8988T (cell line): ENCODE measurements at places on chromosomes 11 and 22.

DNA sequence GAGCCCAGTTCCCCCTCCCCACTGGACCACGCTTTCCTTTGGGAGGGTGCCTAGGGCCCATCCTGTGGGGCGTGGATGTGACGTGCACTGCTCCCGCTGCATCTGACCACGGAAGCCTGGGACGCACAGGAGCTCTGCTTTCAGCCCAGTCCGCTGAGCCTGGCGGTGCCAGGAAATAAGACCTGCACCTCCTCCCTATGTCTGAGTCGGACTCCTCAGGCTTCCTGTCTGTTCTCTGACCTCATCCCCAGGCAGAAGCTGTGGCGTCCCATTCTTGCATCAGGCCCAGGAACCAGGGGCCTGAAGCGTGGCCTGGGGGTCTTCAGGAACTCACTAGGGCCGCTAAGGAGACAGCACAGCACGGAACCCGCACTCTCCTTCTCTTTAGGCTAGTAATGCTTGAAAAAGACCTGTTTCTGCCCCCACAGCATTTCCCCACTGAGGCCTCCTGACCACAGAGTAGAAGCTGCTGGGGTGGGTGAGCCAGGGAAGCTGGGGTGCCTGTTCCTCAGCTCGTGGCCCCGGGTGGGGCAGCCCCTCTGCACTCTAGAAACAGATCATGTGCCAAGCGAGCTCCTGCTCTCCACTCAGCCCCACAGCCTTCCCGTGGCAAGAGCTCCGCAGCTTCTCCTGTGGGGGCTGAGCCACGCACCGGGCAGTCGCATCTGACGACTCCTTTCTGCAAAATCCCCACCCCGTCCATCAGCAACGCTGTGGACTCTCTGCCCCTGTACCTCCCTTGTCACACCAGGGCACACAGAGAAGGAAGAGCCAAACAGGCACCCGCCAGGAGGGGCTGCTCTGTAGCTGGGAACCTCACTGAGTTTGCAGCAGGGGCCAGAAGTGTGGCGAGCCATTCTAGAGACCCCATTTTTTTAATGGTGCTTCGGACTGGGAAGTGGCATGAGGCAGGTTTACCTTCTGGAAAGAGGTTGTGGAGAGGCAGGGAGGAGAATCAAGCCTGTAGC, 22.6 kb downstream of the MOV10L1 start:
- no peak for DNase-seq

GRCh38 chr22:43500792-43501785, 89.3 kb downstream of the MPPED1 start:
- no peak for DNase-seq

GRCh38 chr11:133041928-133042882, 490.1 kb downstream of the OPCML start:
- no peak for DNase-seq

DNA sequence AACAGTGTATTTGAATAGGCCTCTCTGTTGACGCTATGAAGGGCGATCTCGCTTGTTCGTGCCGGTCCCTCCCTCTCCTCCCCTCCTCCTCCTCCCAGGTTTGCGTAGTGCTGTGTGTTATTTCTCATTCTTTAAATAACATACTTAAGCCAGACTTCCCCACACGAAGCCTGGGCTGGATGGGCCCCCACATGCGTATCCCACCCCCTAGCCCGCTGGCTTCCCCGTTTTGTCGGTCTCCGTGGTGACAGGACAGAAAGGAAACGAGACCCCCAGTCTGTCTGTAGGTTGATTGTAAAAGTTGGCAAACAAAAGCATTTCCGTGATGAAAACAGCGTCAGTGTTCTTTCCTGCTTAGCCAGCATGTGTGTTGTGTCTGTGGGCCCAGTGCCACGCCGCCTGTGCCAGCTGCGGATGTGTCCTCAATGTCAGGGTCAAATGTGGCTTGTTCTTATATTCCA, 27.3 kb downstream of the FAM118A start:
- no peak for DNase-seq

- no peak for DNase-seq
These were observed 11.3 kb upstream of the MS4A7 start for GRCh38 chr11:60367009-60367408.

DNA sequence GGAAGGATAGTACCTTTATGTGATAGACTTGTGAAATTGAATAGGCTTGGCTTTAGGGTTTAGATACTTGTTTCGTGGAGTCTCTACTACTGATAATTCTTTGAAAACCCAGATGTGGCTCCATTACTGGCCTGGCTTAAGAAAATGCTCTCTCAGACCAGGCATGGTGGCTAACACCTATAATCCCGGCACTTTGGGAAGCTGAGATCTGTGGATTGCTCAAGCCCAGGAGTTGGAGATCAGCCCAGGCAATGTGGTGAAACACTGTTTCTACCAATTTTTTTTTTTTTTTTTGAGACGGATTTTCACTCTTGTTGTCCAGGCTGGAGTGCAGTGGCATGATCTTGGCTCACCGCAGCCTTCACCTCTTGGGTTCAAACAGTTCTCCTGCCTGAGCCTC, 40.9 kb downstream of the ATG13 start:
- DNase-seq = no peak

GRCh38 chr22:47734511-47734910, 972.1 kb downstream of the TBC1D22A start:
- DNase-seq = no peak

DNA sequence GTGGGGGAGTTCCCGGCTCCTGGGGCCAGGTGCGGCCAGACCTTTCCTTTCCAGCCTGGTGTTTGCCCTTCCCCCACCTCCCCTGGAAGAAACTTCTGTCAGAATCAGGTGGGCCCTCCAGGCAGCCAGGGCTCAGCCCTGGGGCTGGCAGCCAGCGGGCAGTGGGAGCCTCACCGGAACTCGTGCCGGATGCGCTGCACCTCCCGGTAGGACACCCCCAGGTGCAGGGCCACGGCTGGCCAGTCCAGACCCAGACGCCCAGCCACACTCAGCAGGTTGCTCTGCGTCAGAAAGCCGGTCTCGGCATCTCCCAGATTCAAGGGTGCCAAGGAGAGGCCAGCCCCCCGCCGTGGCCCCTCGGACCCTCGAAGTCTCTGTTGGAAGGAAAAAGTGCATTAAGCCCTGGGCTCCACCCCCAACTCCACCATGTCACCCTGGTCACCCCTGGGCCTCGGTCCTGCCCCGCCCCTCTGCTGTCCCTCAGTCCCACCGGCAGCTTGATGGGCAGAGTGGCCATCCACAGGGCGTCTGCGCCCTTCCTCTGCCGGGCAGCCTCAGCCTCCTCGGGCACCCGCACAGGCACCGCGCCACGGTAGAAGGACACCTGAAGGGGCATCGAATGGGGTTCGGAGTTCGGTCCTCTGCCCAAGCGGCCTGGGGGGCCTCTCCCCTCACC, 1.7 kb upstream of the SLC25A22 start:
- DNase-seq = no peak
